ENCODE measurements at places on chromosomes 2 and 18.

GRCh38 chr2:139386401-139386800 is 606.2 kb upstream of the NXPH2 start:
- DNase-seq: no peak

DNA sequence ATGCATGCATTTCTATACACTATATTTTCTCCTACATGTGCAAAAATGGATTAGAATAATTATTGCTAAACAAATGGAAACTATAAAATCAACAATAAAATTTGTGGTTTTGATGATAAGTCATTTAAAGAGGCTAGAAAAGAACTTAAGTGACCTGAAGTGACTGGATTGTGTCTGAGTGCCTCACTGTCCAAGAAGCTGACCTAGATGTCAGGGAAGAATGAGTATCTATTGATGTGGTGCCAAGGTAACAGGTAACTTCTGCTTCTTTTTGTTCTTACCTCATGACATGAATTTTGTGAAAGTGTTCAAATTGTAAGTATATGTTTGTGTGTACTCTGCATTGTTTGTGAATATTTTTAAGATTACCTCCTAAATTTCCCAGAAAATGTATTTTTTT is 1623.9 kb upstream of the ACVR2A start:
- no peak for DNase-seq

DNA sequence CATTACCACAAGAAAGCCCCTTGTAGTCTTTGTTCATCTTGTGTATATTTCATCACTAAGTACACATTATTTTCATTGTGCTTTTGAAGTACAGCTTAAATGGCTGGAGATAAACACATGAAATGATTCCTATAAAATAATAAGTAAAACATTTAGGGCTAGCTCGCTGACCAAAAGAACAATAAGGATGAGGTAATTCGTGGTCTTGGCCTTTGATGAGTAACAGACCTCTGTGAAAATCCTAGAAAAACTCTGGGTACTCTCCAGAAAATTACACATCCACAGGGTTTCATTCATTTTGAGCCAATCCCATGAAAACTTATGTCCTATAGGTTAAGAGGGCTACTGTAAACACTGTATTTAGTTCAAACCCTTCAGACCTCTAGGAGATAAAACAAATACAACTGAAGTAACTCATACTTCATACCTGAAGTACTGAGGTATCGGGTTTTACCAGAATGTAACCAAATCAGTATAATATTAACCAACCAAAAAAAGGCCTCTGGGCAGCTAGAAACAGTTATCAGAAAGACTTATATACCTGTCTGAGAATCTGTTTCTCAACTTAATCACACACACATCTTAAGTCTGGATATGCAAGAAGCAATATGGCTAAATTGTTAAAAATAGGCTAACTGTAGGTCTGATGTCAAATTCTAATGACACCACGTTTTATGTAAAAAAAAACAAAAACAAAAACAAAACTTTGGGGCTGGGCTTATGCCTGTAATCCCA is 31.0 kb downstream of the CFAP36 start:
- no peak for DNase-seq

DNA sequence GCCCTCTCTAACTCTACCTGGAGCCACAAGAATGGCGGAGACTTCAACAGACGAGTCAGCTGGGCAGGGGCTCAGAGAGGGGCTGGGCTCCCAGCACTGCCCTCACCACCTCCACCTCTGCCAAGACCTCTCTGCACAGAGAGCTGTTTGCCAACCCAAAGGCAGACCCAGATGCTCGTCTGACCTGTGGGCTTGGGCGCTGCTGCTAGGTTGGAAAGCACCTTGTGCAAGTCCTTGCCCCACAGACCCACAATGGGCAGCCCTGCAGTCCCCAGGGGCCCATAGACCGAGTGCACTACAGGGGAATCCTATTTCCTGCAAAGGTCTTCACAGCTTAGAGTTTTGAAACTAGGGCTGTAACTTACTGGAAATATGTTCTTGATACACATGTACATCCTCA is 13.3 kb downstream of the ACKR3 start:
- DNase-seq: no peak

DNA sequence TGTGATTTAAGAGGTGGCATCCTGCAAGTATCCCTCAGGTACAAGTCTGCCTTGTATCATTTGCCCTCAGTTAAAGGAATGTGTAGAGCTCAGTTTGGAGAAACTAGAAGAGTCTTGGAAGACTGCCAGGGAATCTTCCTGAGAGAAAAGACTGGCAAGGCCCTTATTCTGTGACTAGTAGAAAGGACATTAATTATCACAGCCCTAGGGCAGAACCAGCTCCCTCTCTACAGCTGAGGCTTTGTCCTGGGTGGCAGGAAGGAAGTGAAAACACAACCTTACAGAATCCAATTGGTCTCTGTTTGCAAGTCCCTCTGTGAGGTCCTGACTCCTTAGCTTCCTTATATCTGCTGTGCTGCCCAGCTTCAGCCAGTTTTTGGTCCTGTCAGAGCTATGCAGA is 385.9 kb upstream of the CYRIA start:
- no peak for DNase-seq

DNA sequence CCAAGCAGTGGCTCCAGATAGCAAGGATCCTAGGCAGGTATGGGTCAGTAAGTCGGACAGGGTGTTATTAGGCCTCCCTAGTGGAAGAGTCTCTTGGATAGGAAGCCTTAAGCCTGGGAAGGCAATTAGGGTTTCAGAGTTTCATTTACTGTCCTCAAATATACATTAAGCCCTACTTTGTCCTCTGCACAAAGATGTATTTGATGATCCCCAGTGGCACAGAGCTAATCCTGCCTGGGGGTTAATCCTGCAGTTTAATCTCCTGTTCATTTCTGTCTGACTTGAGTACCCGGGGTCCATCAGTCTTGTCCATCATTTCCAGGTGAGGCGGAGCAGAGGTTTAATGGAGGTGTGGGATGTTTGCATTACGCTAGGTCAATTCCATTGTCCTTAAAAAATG is 62.0 kb downstream of the MTCL1 start:
- no peak for DNase-seq

GRCh38 chr2:37337620-37338280 is 6.7 kb upstream of the QPCT start:
- DNase-seq: no peak

- no peak for DNase-seq
Measured at GRCh38 chr2:232505856-232506255, 14.3 kb upstream of the PRSS56 start.

DNA sequence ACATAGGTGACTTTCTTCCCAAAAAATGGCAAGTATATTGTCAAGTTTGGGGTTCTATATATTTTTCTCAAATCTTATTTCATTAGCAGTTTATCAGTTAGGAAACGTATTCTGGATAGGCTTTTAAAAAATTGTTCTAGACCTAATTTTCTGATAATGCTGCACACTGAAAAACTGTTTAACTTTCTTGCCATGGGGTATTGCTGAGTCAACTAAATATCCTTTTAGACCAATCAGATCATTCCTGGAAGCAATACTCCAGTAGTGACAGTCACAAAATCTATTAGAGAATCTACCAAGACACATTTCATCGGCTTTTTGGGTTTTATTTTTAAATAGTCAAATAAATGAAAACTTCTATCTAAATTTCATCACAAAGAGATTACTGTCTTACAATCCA is 440.6 kb downstream of the LRRTM4 start:
- no peak for DNase-seq

DNA sequence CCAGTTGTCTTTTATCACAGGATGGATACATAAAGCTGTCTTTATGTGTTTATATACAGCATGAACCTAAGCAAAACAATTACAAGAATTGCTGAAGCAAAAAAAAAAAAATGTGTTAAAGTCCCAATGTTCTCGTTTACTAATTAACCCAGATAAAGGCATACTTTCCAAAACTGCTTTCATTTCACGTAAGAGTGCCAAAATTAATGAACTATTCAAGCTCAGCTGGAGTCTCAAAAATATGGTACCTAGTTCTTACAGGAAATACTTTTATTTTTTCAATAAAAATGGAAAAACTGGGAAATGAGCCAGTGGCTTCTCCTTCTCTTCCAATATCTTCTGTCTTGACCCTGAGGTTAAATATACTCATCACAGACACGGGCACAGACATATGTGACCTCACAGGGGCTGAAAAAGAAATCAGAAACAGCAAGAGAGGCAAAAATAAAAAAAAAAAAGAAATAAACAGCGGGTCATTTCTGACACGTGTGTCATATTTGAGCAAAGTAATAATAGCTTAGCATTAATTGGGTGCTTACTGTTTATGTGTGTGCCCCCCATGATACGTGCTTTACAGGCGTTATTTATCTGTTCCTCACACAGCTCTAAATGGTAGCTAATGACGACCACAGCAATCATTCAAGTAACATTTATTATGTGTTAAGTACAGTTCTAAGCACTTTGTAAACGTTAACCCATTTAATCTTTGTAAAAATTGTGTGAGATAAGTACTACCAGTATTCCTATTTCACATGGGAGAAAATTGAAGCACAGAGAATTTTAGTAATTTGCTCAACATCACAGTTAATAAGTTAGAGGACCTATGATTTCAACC is 158.0 kb upstream of the MMADHC start:
- no peak for DNase-seq

GRCh38 chr2:8061219-8061618 is 620.6 kb upstream of the ID2 start:
- DNase-seq: no peak

DNA sequence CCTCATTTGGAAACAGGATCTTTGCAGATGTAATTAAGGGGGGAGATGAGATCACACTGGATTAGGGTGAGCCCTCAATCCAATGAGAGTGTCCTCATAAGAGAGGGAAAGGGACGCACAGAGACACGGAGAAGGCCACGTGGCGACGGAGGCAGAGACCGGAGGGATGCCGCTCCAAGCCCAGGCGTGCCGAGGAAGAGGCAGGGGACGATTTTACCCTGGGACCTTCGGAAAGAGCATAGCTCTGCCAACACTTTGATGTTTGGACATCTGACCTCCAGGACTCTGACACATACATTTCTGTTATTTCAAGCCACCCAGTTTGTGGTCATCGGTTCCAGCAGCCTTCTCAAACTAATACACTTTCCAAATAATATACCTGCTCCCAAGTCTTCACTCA is 84.4 kb upstream of the ZCCHC2 start:
- DNase-seq: no peak

- DNase-seq: no peak
Measured at GRCh38 chr2:168649105-168649504, 153.3 kb upstream of the NOSTRIN start.

GRCh38 chr18:66048406-66048805 is 297.6 kb downstream of the CDH7 start:
- no peak for DNase-seq

- no peak for DNase-seq
Measured at GRCh38 chr2:147829106-147829505, 15.7 kb upstream of the ACVR2A start.

DNA sequence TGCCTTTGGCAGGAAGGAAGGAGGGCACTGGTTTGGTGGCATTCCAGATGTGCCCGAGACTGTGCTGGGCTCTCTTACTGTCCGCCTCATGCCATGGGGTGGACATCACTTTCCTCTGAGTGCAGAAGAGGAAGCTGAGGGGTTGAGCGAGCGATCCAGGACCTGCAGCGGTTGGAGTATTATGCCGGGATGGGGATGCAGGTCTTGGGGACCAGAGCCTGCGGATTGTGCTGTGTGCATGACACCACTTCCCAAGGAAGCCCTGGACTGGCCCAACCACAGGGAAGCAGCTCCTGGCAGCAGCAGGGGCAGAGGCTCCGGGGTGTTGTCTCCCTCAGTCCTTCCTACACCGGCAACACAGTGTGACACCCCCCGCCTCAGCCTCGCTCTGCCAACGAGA is 44.5 kb downstream of the ATP6V1C2 start:
- DNase-seq: no peak

GRCh38 chr2:236014408-236015131 is 153.6 kb downstream of the GBX2 start:
- no peak for DNase-seq

- no peak for DNase-seq
Measured at GRCh38 chr2:218152777-218153176, 14.0 kb downstream of the CXCR1 start.

- no peak for DNase-seq
Measured at GRCh38 chr2:37080266-37080665, 3.9 kb downstream of the HEATR5B start.

- no peak for DNase-seq
Measured at GRCh38 chr2:20578895-20579825, 71.7 kb downstream of the HS1BP3 start.

DNA sequence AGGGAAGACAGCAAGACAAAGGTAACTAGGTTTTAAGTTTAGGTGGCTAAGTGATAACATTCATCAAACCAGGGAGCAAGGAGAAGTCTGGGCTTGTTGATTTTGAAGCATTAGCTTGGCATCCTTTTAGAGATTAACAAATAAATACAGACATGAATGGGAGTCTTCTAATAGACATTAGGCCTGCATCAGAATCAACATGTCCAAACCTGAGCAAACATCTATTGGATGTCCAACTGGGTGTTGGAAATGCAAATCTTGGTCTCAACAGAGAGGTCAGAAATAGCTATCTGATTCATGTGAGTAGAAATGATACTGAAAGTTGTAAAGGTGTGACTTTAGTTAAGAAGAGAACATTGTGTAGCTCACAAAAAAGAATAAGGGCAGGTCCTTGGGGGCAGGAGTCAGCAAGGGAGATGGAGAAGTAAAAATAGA is 85.5 kb upstream of the RND3 start:
- DNase-seq: no peak

- no peak for DNase-seq
Measured at GRCh38 chr18:57188851-57189557, 42.1 kb downstream of the BOD1L2 start.

- DNase-seq: no peak
Measured at GRCh38 chr2:20181761-20182160, 43.2 kb downstream of the SDC1 start.

GRCh38 chr2:111622859-111623258 is 261.1 kb downstream of the ANAPC1 start:
- DNase-seq: no peak

DNA sequence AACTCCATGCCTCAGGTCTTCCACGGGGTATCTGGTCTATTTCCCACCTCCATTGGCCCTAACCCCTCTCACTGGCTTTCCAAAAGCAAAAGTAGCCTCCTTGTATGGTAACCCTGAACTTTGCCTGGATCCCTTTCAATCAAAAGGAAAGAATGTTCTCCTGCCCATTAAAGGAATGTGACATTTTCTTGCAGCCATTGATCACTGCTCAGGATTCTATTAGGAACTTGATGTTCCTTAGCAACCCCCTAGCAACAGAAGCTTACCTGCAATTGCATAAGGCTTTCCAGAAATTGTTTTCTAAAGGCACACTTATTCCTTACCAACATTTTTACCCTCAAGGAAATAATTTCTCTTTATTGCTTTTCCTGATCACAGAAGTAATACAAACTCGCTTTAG is 91.4 kb upstream of the AGAP1 start:
- no peak for DNase-seq

- DNase-seq: no peak
Measured at GRCh38 chr2:67065046-67065445, 332.1 kb upstream of the ETAA1 start.

- DNase-seq: no peak
Measured at GRCh38 chr2:60634438-60634837, 81.0 kb upstream of the BCL11A start.

- no peak for DNase-seq
Measured at GRCh38 chr2:78757191-78757590, 268.3 kb upstream of the REG3G start.

GRCh38 chr2:177528351-177528933 is 135.9 kb downstream of the AGPS start:
- DNase-seq: no peak

- DNase-seq: no peak
Measured at GRCh38 chr2:152693033-152693432, 24.2 kb downstream of the PRPF40A start.
